ENCODE measurements at places on chromosomes 13 and 19.

DNA sequence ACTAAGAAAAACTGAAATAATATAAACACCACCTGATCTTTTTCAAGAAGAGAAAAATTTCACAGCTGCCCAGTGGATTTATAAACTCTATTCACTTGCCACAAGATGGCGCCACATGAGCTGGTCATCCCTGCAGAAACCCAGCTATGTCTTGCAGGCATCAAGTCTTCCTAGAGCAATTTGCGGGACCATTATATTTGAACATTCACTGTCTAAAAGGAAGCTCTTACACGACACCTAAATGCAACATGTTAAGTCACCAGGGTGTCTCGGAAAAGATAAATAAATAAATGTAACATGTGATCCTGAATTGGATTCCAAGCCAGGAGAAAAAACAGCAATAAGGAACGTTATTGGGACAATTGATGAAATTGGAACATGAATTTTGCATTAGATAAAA is 20.3 kb upstream of the AKT2 start:
- DNase-seq, result peak; percentile 84

DNA sequence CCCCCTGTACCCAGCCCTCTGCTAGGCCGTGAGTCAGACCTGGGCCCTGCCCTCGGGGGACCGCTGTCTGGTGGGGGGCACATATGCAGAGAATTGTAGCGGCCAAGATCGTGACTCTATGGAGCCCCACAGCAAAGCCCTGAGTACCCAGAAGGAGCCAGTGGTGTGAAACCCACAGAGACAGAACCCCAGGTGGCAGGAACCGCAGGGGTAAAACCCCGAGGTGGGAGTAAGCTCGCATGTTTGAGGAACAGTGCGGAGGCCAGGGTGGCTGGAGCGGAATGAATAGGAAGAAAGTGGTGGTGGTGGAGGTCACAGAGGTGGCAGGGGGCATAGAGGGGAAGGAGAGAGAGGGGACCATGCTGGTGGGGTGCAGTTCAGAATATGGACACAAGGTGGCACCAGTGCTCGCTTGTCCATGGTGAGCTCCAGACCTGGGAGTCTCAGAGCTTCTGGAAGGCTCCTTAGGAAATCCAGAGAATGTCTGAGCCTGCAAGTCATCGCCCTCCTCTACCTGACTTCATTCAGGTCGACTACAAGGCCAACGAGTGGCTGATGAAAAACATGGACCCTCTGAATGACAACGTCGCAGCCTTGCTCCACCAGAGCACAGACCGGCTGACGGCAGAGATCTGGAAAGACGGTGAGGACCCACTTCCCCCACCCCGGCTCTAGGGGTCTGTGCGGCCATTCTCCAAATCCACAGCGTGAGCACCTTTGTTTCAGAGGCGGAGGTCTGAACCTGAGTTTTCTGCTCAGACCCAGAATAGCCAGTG is 48.9 kb downstream of the MYH14 start:
- DNase-seq, result peak; percentile 33

- DNase-seq, result no peak
Observed at GRCh38 chr19:4641132-4641531, 1.8 kb downstream of the TNFAIP8L1 start.

DNA sequence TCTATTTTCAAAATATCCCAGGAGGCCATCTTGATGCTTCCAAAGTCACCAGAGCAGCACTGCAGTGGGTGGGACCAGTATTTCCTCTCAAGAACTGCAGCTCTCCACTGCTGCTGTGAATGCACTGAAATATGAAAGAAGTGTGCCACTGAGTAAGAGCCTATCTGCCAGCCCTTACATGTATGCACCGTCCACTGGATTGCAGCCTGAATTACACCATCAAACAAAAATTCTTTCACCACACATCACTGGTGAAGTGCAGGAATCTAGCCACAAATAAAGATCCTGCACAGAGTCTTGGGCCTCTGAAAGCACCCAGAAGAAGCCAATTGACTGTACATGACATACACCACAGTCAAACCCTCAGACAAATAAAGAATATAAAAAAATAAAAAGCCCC is 249.0 kb downstream of the LHFPL6 start:
- DNase-seq, result no peak

DNA sequence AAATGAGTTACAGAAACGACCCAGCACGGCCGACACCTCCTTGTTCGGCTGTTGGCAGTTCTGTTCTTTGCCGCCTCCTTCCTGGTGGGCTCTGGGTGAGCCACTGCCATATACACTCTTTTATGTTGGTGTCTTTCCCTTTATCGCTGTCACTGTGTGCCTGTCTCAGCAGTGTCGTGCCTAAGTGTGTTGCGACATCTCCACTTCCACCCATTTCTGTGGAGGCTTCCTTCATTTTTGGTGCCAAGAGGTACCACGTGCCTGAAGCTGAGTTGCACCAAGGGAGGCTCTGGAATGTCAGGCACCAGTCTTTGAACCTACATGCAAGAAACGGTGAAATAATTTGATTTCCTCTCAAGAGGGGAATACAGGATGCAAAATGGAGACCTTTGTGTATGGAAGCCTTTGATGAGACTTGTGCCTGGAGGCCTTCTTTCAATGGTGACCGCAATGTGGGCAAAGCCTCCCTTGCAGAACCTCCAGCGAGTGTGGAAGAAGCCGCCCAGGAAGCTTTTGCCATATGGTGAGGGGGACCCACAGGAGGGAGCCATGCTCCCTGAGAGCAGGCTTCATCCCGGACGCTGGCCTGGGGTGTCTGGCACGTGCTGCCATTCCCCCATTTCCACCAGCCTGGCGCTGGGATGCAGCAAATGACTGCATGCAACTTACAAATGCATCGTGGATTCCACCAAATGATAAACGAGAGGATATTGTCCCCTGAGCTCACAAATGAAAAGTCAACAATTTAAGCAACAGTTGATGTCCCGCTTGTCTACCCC is 136.2 kb downstream of the TEX29 start:
- no peak for DNase-seq

GRCh38 chr19:2678044-2678671 is 24.3 kb downstream of the GNG7 start:
- DNase-seq, result peak; percentile 18

- no peak for DNase-seq
Observed at GRCh38 chr13:25295228-25295627, 6.2 kb upstream of the NUP58 start.

GRCh38 chr19:12838182-12838885 is at the start of gene MAST1:
MAST1 (plus strand) TSS chr19:12838515; CDS start chr19:12838573, 58 bp downstream.
- DNase-seq, result peak; percentile 59

- no peak for DNase-seq
Observed at GRCh38 chr13:112159575-112160547, 92.9 kb downstream of the SOX1 start.

DNA sequence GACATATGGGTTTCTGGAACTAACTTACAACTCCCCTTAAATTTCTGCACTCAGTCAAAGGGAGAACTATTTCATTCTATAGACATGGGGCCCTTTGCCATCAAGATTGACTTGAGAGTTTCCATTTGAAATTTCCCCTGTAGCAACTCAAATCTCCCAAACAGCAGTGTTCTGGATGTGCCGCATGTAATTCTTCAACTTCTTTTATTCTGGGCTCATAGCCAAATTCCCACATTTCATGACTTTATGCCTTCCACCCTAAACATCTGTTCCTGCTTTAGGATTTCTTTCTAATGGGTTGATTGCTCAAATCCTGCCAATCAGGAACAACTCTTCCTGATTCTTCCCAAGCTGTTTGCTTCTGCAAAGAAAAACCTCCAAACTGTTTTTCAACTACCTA is 336.0 kb downstream of the TBC1D4 start:
- no peak for DNase-seq

GRCh38 chr13:109110159-109110558 is 480.7 kb downstream of the MYO16 start:
- DNase-seq, result no peak

- no peak for DNase-seq
Observed at GRCh38 chr13:39025433-39025839, 12.5 kb downstream of the PROSER1 start.

DNA sequence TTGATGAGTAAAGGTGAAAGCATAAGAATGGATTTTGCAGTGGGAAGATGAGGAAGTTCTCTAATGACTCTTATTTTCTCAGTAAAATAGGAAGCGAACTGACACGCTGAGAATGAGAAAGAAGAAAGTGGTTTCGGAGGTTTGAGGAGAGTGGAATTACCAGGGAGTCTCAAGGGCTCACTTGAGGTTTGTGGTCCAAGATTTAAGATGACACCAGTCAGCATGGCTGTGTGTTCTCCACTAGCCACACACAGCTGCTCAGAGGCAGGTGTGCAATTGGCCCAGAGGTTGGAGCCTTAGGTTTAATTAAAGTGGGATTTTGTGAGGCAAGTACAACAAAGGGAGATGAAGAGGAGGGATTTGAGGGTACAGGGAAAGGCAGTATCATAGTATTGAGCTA is 99.6 kb upstream of the NBEA start:
- peak; percentile 3 for DNase-seq

GRCh38 chr13:91154558-91155353 is 192.7 kb upstream of the MIR17HG start:
- DNase-seq, result peak; percentile 30

- no peak for DNase-seq
Observed at GRCh38 chr19:7830272-7830771, 304 bp downstream of the EVI5L start.

- no peak for DNase-seq
Observed at GRCh38 chr13:26500618-26501320, 56.7 kb upstream of the WASF3 start.

DNA sequence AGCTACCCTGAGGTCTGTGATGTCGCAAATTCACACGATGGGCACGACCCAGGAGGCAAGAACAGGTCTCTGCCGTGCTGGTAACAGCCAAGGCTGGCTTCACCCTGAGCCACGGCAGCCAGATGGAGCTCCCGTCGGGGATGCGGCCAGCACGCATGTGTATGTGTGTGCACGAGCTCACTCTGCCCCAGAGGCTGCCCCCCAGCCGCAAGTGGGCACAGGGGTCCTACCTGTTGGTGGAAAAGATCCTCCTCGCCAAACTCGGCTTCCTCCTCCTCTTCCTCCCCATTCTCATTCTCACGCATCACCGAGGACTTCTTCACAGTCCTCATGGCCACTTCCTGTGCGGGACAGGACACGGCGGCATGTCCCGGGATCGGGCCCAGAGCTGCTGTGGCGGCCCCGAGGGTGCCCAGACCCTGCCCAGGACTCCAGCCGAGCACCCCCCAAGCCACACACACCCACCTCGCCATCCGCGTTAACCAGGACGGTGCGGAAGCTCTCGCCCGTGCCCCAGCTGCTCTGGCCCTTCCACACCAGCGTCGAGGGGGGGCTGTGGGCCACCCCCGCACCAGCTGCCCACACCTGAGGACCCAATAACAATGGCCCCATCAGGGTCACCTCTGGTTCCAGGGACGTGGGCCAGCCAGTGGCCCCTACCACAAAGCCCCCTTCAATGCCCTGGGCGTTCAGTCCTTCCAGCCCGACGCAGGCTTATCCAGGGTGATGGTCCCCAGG is 4.1 kb upstream of the TIMM13 start:
- DNase-seq, result no peak

DNA sequence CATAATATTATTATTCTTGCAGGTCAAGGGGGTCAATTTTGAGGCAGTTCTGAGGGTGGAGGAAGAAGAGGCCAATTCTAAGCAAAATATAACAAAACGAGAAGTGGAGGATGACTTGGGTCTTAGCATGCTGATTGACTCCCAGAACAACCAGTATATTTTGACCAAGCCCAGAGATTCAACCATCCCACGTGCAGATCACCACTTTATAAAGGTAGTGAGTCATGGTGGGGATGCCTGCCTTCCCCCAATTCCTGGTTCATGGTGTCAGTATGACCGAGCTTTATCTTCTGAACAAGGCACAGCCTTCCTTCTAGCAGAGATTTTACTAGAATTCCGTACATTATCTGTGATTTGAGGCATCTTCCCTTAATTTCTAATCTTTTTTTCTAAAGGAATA is 9.4 kb upstream of the DCUN1D2 start:
- no peak for DNase-seq

- DNase-seq, result no peak
Observed at GRCh38 chr13:114149774-114150740, 17.6 kb upstream of the RASA3 start.

DNA sequence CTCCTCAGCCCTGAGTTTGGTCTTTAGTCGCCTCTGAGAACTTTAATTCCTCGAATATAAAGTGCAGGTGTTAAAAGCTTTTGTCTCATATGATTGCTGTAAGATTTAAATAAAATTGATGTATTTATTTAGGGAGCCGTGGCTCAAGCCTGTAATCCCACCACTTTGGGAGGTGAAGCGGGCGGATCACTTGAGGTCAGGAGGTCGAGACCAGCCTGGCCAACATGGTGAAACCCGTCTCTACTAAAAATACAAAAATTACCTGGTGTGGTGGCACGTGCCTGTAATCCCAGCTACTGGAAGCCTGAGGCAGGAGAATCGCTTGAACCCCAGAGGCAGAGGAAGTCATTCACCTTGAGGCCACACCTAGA is 559 bp upstream of the SLC1A5 start:
- no peak for DNase-seq

- DNase-seq, result no peak
Observed at GRCh38 chr13:20394506-20394905, 131.2 kb downstream of the CRYL1 start.

DNA sequence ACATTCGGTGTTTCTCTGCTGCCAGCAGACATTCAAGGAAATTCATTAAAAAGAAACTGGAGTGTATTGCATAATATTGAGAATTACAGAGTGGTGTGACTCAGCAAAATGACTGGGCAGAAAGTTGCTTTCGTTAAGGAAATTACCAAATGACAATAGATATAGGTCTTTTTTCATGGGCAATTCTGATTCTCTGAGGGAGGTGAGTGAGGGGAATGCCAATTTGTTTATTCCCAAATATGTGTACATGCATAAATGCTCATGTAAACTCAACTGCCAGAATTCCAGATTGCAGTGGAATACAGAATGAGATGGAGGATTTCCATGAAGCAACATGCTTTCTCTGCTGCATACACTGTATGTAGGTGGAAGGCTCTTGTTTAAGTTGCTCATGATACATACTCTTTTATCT is 1730.1 kb downstream of the SLITRK5 start:
- DNase-seq, result peak; percentile 76

GRCh38 chr13:105655046-105655445 is 880.4 kb downstream of the EFNB2 start:
- no peak for DNase-seq

DNA sequence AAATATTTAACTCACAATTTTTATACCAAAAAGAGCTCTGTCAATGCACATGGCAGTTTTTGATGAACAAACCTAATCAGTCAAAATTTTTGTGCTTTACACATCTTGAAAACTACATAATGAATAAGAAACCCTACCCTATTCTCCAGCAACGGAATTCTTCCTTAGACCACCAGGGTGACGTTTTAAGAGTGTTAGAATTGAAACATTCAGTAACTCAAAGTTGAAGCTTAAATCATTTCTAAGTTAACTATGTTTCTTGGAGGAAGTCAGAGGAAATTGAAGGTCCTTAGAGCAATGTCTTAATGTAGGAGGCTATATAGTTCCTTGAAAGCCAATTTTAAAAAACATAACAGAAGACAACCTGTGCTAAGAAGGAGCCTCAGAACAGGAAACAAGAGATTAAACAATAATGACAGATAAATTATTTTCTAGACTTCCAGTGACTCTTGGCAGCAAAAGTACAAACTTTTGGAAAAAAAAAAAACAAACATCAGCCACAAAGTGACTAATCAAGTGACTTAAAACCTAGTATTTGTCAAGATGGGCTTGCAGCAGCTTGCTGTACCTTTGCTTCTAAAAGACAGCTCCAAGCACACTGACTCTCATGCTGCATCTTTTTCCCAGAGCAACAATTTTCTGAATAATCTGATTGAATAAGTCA is 6.2 kb downstream of the SPRY2 start:
- no peak for DNase-seq

- no peak for DNase-seq
Observed at GRCh38 chr13:90872491-90873025, 474.9 kb upstream of the MIR17HG start.

- no peak for DNase-seq
Observed at GRCh38 chr13:73943137-73943964, 190.9 kb downstream of the KLF12 start.
